Activated CD4-positive, alpha-beta memory T cell treated with anti-CD3 and anti-CD28 coated beads for 36 hours (primary cell): ENCODE measurements at places on chromosomes 13 and 19. TPM values are rescaled to one million over a fixed set of nuclear protein-coding genes. Genes with fewer than 3 reads are reported as not detected.
A peak's percentile ranks its signal among the peaks of the same experiment; 100 is the strongest.

DNA sequence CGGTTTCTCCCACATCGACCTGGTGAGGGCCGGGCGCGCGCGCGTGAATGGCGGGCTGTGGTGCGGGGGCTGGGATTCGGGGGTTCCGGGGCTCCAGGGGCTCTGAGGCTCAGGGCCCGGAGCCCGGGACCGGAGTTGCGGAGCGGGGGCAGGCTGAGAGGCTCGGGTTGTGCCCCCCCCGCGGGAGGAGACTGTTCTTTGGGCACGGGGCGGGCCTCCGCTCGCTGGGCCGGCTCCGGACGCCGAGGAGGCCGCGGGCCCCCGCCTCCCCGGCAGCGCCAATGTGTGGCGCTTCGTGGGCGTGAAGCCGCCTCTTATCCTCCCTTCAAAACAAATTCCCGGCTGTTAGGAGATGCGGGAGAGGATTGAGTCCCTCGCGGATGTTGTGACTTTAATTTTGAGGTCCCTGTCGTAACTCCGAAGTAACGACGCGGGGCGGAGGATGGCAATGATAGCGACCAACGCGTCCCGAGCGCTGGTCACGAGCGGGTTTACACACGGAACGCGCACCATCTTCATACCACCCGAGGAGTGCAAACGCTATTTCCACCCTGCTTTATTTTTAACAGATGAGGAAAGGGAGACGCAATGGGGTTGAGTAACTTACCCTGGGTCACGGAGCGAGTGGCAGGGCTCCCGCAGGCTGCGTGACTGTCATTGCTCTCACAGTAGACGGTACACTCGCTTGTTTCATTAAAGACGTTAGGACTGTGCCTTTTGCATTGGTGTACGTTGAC lies 536 bp downstream of the UBA2 start:
- DNase-seq, result peak; percentile 55

DNA sequence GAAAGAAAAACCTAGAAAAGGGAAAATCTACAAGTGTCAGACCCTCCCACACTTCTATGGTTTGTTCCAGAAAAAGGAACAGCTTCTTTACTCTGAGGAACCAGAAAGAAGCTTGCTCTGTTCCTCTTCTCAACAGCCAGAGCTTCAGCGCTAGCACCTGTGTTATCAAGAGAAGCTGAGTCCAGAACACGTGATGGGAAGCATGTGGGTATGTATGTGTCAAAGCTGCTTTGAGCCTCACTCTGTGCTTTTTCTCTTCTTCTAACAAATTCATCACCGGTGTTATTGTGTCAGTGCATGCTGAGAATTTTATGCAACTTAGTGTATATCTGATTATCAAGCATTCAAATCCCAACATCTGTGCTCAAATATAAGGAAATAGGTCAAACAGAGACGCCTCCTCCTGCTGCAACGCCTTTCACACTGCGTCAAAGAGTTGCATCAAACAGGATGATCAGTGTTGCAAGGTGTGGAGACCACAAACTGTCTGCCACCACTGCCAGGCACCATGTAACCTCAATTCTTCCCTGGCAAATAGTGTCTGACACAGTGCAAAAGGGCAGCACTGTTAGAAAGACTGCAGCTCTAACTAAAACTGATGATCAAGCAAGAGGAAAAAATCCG lies 83.9 kb downstream of the LRRC63 start:
- peak; percentile 78 for DNase-seq

GRCh38 chr19:52741951-52742485 lies 7.2 kb upstream of the ZNF611 start:
- no peak for DNase-seq

DNA sequence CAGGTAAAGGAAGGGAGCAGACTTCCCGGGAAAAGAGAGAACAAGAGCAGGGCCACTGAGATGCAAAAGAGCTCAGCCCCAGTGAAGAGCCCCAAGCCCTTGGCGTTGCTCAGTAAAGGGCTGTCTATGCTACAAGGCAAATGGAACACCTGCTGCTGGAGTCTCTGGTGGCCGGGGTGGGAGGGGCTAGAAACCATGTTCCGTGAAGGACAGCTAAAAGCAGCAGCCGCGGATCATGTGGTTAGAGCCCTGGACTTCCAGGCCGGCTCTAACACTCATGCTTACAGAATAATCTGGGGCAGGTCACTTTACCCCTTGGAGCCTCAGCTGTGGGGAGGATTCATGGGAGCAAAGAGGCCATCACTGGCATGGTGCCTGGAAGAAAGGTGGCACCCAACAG lies 17.8 kb downstream of the POU2F2 start:
- no peak for DNase-seq

GRCh38 chr19:31119951-31120690 lies 229.1 kb downstream of the TSHZ3 start:
- DNase-seq, result no peak

GRCh38 chr19:43784981-43785808 lies 4.4 kb upstream of the KCNN4 start:
- peak; percentile 70 for DNase-seq

DNA sequence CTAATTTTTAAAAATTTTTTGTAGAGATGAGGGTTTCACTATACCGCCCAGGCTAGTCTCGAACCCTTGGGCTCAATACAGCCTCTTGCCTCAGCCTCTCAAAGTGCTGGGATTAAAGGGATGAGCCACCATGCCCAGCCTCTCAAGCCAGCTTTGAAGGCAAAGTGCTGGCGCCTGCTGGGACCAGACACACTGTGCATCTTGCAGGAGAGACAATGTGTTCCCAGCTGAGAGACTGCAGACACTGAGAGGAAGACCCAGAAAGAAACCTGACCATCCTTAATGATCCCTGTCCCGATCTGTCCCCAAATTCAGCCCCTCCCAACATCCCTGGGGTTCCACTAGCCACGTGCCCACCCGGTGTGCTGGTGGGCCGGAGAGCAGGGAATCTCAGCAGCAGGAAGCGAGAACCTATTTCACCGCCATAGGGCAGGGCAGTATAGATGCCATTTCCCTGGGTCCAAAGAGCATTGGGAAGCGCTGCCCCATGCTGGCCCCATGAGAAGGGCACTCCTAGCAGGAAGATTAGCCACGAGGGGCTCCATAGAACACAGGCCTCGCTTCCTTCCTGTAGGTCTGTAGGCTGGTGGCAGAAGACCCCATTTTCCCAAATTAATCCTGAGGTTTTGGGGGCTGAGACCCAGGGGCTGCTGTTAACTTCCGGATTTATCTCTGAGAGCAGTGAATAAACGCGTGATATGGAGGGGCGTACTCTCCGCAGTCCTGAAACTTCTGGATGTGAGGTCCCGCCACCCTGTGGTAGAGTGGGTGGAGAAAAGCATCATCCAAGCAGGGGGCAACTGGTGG lies 968 bp downstream of the RAVER1 start:
- no peak for DNase-seq

DNA sequence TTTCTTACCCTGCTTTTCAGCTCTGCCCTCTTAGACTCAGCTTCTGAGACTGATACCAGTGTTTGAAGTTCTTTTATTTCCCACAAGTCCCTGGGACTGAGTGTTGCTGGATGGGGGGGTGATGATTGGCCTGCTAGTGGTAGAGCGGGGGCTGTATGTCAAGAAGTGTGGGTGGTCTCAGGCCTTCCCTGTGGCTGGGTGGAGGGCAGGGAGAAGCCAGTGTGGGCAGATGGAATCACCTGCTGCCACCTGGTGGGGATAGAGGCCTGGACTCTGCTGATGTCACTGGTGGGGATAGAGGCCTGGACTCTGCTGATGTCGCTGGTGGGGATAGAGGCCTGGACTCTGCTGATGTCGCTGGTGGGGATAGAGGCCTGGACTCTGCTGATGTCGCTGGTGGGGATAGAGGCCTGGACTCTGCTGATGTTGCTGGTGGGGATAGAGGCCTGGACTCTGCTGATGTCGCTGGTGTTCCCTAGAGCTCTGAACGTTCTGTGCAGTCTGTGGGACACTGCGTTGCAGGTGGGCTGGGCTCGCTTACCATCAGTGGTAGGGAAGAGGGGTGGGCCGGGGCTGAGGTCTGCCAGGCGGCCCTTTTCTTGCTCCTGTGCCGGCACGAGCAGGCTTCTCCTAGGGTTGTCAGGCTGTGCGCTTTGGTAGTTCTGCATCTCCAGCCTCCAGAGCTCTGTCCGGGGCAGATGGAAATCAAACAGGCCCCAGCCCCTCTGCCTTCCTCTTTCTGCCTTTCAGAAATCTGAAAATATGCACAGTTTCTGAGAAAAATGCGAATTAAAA lies 101.3 kb downstream of the ARHGEF7 start:
- peak; percentile 51 for DNase-seq

DNA sequence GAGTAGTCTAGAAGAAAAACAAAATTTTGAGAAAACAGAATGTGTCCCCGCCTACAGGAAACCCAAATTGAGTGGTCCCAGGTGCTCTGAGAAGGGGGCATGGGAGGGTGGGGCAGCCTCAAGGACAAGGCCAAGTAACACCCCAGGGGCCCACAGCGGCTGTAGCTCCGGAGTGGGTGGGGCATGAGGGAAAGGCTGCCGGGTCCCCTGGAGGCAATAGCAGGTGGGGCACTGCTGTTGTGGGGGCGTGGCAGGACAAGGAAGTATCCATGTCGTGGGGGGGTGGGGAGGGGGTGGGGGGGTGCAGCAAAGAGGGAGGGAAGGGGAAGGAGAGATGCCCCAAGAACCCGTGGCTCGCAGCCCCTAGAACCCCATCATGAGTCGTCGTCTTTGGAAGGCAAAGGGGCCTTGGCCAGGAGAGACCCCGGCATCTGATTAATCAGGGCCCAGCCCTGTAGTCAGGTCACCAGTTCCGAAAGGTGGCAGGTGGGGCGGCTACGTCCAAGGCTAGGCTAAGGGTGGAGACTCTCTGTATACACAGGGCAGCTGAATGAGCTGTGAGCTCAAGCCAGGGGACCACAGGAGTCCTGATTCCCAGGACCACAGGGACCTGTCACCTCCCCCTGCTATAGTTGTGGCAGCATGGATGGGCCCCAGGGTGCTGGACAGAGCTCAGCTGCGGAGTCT lies 7.5 kb upstream of the ISYNA1 start:
- DNase-seq, result no peak

DNA sequence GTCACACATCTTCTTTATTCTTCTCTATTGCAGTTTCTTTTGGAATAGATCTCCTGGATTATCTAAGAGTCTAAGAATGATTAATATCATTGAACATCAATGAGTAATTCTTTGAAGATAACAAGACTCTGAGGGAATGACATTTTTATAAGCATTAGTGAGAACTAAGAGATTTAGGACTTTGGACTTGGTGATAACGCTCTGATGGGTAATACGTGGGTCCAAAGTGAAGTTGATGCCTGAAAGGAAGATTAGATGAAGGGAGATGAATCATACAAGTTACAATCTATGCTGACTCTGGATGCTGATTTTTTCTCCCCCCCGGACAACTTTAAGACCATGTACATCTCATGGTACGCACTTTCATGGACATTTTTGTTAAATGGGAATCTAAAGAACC lies 364.5 kb downstream of the GPC5 start:
- DNase-seq, result no peak

GRCh38 chr13:77832339-77833100 lies 86.1 kb downstream of the EDNRB start:
- DNase-seq, result no peak

GRCh38 chr13:39527961-39528660 lies 74.9 kb downstream of the LHFPL6 start:
- DNase-seq, result no peak

DNA sequence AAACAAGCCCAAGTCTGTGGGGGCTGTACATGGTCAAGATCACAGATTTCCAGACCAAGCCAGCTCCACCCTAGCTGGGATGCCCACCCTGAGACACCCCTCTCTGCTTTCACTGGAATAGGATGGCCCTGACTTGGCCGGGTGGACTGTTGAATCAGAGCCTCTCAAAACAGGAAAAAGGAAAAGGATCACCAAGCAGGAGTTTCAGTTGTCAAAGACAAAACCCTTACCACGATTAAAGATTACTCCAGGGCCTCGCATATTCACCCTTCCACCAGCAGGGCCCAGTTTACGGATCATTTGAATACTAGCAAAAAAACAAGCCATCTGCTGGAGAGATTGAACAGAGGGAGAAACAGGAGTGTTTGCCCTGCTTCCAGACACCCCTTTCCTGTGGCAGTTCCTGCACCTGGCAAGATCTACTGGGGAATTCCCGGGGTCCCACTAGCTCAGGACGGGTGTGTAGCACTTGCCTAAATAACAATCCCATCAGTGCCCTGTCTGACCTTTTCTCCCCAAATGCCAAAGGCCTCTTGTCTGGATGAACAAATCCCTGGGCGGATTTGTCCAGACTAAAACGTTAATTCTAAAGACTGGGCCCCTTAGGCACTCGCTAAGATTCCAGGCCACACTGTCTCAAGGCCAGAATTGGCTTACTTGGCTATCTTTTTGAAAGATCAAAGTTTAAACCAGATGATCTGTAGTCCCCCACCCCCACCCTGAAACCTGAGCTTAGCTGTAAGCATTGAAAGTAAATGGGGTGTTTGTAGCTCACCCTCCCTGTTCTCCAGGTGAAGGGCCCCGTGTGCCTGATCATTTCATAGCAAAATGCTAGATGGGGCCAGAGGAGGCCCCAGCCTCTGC lies 38.4 kb downstream of the ACTN4 start:
- DNase-seq, result peak; percentile 34

GRCh38 chr19:20237773-20238623 lies 71.0 kb downstream of the ZNF486 start:
- DNase-seq, result peak; percentile 96

- no peak for DNase-seq
Observed at GRCh38 chr13:50664951-50665350, 178.5 kb downstream of the DLEU7 start.

DNA sequence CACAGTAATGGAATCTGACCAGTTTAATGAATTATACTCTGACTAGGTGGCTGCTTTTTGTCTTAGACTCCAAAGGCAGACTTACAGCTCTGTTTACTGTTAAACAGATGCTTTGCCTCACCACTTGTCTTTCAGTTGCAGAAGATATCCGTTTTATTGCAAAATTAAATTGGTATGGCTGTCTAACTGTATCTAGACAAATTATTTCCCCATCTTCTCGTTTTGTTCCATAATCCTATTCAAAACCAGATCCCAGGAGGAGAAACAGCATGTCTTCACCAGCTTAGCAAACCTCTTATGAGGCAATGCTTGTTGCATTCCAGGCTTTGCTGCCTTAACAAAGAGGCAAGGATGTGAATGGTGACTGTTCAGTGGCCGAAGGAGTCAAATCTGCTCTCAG lies 215.6 kb downstream of the TDRD3 start:
- no peak for DNase-seq

GRCh38 chr19:11020982-11021759 lies 60.3 kb downstream of the SMARCA4 start:
- DNase-seq, result no peak

Gene ZNF66
- total RNA-seq, result 5.0 TPM

Gene ALOX5AP
- 31.8 TPM for total RNA-seq

Gene MAN2B1
- 123 TPM for total RNA-seq

Gene ZNF667
- total RNA-seq, result not detected

Gene RASL11A
- total RNA-seq, result 6.8 TPM

Gene IL4I1
- total RNA-seq, result 108 TPM

Gene TNFAIP8L1
- total RNA-seq, result 17.2 TPM

Gene BRME1
- 9.0 TPM for total RNA-seq

Gene THSD8
- total RNA-seq, result 44.6 TPM

Gene KLK2
- total RNA-seq, result not detected

Gene GAPDHS
- total RNA-seq, result not detected

Gene RFX1
- total RNA-seq, result 15.2 TPM

Gene PEG3
- not detected for total RNA-seq

Gene MYO1F
- total RNA-seq, result 50.1 TPM
